Activated CD4-positive, alpha-beta T cell treated with anti-CD3 and anti-CD28 coated beads, Interleukin-2, amount 50 U/mL, for 24 hours (primary cell): ENCODE measurements at places on chromosomes 16 and 17.

DNA sequence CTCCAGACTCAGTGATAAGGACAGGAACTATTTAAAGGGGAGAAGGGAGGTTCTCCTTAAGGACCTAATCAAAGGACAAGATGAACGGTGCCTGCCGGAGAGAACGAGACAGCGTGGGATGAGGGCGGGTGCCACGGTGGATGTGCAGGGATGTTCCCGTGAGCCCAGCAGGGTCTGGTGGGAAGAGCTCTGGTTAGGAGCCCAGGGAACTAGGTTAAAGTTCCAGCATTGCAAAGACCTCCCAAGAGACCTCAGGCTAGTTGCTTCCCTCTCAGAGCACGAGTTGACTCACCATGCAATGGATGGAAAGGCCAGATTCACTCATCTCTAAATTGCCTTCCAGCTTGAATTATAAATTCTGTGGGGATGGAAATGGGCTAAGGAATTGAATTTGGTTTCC, 14.7 kb downstream of the CCR7 start:
- DNase-seq = no peak

DNA sequence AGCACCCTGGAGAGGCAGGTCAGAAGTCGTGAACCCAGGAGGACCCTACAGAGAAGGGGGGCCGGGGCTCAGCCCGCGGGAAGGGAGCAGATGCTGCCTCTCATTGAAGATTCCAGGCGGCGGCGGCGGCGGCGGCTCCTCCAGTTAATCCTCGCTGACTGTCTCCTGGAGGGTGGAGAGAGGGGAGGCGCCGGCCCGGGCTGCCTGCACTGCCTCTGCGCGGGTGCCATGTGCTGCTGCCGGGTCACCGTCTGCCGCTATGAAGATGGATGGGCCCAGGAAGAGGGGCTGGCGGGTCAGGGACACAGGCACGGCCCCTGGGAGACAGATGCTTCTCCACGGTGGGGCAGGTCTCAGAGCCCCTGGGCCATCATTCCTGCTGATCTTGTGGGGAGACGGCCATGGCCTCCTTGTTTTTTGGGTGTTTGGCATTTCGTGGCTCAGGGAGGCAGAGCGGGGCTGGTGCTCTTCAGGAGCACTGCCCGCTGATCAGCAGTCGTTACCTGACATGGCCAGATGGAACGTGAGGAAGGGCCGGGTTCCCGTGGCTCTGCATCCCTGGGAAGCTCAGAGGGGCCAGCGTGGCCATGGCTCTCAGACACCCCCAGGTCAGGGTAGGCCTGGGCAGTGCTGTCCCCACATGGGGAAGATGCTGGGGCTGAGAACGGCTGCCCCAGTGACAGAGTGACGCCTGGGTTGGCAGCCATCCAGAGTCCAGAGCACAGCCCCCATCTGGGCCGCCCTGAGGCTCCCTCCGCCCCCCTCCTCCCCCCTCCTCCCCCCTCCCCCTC, 36.1 kb downstream of the GINS2 start:
- no peak for DNase-seq

- no peak for DNase-seq
These were observed 16.1 kb downstream of the PLK1 start for GRCh38 chr16:23694644-23695373.

GRCh38 chr16:69239851-69240250, 52.9 kb downstream of the SNTB2 start:
- no peak for DNase-seq

GRCh38 chr16:86833136-86833535, 254.8 kb downstream of the FOXL1 start:
- no peak for DNase-seq
